Hippocampal formation (tissue), 2 donors: ENCODE measurements at places on chromosomes 4 and X.

GRCh38 chr4:122772986-122773385 lies 40.5 kb downstream of the BBS12 start:
- DNase-seq: no peak

DNA sequence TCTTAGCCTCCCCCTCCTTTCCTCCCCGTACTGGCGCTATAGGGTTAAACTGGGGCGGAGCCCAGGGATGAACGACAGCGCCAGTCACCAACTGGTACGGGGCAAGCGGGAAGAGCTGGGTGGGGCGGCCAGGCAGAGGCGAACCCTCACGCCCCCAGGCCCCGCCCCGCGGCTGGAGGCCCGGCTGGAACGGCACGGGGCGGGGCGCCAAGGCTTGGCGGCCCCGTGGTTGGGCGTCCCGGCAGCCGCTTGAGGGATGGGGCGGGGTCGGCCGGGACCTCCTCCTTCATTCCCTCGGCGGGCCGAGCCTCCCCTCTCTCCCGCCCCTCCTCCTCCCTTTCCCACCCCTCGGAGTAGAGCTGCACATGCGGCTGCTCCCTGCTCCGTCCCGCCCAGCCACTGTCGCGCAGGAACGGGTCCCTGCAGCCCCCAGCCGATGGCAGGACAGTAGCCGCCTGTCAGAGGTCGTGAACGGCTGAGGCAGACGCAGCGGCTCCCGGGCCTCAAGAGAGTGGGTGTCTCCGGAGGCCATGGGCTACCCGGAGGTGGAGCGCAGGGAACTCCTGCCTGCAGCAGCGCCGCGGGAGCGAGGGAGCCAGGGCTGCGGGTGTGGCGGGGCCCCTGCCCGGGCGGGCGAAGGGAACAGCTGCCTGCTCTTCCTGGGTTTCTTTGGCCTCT lies at the start of gene EDA:
Gene EDA, plus strand, starts transcription at position 335 of the 678 bp plus-strand sequence.
- DNase-seq: peak; percentile 74

DNA sequence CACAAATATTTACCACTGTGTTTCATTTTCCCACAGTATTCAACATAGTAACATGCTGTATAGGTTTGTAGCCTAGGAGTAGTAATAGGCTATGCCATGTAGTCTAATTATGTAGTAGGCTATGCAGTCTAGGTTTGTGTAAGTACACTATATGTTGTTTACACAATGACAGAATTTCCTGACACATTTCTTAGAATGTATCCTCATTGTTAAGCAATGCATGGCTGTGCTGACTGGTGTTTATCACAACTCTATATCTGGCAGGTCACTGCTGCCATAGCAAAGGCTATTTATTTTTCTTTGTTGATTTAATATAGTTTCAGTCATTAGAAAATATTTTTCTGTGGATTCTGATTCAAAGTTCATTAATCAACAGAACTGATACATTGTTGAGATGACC lies 108.3 kb upstream of the TEX13A start:
- no peak for DNase-seq

DNA sequence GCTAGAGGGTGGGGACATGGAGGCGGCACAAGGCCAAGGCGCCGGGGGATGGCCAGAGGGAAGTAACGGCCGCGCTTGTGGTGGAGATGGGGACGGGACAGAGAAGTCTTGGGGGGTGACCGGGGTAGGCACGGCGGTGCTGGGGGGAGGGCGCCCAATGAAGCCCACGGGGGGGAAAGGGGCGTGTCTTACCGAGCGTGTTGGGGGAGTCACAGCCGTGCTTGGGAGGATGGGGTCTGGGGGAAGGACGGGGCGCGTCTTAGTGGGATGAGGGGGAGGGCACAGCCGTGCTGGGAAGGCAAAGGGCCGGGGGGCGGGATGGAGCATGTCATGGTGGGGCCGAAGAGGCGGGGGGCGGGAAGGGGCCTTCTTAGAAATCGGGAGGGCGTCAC lies 952 bp downstream of the ARSD start:
- peak; percentile 47 for DNase-seq

GRCh38 chr4:139655116-139655515 lies 10.5 kb upstream of the MGST2 start:
- peak; percentile 3 for DNase-seq

DNA sequence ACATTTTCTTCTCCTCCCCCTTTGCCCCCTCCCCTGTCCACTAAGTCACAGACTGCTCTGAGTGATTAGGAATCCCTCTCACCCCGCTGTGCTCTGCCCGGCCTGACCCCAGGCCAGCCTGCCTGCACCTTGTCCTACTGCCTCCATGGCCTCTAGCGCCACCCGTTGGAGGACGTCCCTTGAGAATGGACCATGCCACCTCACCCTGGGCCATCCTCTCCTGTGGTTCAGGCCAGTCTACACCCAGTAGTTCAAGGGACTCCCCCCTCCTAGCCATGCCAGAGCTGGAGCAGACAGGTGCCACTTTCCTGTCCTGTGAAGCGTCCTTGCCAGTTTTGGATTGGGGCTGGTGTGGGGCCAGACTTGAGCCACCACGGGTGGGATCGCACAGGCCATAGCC lies 9.7 kb upstream of the IRAK1 start:
- DNase-seq: no peak

GRCh38 chrX:51158231-51158630 lies 174.4 kb upstream of the NUDT10 start:
- DNase-seq: no peak

DNA sequence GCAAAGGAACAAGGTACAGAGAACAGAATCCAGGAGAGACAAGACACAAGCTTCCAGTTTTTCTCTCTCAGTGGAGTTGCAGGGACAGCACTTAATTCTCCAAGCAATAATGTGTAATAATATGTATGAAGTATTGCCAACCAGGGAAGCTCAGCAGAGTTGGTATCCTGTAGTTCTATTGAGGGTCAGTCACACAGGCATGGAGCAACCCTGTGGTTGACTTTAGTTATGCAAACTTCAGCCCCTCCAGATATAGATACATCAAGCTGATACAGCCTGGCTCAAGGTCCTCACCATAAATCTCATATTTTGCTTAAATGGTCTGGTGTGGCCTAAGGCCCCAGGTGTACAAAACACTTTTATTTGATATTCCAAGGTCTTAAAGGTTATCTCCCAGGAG lies 248.6 kb upstream of the EPHA5 start:
- DNase-seq: no peak

DNA sequence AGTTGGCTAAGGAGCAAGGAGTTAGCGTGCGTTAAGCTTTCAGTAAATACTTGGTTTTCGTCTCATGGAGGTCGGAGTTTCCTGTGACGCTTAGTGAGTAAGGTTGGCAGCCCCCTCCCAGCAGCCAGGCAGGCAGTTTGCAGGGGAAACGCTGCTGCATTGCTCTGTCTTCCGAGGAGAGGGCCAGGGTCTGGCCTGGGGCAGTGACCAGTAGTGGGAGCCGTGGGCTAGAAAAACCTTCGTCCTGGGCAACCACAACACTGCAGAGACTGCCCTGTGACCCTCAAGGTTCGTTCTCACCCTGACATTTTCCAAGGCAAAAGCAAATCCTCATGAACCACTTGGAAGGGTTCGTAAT lies 432 bp downstream of the TMEM175 start:
- DNase-seq: no peak

DNA sequence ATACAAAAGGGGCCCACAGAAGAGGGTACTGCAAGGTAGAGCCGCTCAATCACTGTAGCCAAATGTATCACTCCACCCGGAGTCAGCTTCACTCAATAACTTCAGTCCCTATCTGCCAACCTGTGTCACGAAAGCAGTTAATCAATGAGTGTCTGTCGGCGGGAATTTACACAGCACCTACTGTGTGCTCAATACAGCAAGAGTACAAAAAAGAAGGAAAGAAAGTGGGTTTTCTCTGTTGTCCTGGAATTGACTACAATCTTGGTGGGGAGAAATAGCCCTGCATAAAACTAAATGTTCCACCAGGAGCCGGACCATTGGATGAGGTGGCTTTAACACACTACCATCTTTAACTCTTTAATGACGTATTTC lies 780 bp upstream of the NKRF start:
- no peak for DNase-seq

- no peak for DNase-seq
Observed at GRCh38 chr4:153260553-153261300, 56.5 kb downstream of the TRIM2 start.

DNA sequence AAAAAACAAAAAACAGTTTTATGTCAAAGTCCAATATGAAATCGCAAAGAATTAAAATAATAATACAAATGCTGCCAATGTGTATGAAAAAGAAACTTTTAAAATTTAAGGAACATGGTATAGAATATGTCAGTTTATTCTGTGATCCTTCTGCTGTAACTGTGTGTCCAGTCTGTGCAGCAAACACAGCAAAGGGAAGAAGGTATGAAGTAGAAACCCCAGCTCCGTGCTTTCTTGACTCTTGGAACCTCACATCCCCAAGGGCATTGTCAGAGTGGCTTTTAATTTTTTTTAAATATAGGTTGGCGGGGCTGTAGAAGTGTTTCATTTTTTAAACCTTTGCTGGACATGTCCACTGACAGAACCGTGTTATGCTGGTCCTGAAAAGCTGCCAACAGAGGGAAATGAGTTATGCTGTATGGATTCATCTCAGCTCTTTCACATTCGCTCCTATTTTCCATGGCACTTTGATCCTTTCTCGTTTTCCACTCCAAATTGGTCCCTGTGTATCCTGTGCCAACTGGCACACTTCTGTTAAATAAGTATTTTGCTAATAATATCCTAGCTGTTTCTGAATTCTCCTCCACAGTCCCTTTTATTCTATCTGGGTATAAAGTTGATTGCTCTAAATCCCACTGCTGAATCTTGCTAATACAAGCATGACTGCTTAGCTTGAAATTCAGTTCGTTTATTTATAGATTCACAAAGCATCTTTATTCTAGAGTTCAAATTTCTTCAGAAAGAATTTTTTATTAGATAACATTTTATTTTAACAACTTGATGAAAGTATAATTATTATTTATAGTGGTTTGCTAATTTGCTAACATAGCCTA lies 127.0 kb upstream of the DDIT4L start:
- no peak for DNase-seq

DNA sequence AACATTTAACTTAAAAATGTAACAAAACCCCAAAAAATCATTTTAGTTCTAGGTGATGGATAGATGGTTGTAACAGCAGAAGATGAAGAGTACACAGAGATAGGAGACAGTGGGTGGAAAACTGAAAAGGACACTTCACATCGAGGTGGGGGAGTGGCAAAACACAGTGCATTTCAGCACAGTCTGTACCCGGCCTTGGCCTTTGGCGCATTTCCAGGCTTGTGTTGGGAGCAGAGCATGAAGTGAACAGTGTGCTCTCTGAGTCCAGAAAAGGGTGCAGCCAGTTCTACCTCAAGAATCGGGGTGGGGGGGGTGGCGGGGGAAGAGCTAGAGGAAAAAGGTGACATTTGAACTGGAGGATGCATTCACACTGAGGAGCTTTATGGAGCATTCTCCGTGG lies 4.3 kb downstream of the TSPYL2 start:
- DNase-seq: no peak

DNA sequence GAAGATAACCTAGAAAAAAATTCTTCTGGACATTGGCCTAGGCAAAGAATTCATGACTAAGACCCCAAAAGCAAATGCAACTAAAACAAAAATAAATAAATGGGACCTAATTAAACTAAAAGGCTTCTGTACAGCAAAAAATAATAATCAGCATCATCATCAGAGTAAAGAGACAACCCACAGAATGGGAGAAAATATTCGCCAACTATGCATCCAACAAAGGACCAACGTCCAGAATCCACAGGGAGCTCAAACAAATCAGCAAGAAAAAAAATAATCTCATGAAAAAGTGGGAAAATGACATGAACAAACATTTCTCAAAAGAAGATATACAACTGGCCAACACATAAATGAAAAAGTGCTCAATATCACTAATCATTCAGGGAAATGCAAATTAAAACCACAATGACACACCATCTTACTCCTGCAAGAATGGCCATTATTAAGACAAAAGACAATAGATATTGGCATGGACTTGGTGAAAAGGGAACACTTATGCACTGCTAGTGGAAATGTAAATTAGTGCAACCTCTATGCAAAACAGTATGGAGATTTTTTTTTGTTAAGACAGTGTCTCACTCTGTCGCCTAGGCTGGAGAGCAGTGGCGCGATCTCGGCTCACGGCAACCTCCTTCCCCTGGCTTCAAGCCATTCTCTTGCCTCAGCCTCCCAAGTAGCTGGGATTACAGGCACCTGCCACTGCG lies 29.9 kb downstream of the ELF2 start:
- DNase-seq: no peak

DNA sequence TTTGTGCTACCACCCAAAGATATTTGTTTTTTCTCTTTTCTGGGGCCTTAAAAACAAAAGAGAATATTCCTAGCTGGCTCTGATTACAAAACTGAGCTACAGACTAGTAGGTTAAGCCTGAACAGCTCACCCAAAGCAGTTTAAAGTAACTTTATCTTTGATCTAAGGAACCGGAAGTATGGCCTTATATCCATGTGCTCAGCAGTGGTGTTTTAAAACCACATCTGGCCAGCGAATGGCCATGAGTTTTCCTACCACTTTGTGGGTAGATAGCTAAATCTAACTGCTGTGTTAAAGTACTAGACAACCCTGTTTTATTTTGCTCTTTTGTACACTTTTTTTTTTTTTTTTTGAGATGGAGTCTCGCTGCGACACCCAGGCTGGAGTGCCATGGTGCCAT lies 24.6 kb downstream of the ADGRG4 start:
- DNase-seq: no peak

GRCh38 chrX:153947009-153947769 lies 2.7 kb upstream of the RENBP start:
- DNase-seq: peak; percentile 32

DNA sequence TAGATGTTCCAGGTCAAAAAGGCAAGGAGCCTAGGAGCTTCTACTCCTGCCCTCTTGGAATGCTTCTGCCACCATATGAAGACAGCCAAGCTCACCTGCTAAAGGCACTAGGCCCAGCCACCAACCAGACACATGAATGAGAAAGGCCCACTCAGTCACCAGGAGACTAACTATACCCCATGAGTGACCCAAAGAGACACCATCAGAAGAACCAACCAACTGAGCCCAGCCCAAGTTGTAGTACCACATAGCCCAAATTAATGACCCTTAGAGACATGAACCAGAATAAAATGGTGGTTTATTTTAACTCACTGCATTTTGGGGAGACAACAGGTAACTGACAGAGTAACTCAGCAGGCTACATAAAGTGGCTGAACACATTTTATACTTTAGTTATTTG lies 22.9 kb upstream of the CXCL3 start:
- DNase-seq: no peak

DNA sequence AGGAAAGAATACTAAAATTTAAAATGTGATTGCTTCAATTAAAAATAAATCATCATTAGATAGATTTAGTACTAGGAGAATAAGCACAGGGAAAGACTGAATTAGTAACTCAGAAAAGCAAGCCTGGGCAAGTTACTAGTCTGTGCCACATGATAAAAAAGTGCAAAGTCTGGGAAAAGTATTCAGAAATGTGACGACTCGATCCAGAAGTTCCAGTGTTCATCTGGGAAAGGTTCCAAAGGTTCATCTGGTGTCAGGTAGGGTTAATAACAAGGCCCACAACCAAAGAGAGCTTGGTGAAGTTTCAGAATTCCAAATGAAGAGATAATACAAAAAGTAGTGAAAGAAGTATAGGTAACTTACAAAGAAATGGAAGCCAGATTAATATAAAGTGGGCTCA lies 78.3 kb upstream of the ARSJ start:
- no peak for DNase-seq
